ENCODE measurements at places on chromosomes 5 and 9. TPM values are rescaled to one million over a fixed set of nuclear protein-coding genes. Genes with fewer than 3 reads are reported as not detected.

DNA sequence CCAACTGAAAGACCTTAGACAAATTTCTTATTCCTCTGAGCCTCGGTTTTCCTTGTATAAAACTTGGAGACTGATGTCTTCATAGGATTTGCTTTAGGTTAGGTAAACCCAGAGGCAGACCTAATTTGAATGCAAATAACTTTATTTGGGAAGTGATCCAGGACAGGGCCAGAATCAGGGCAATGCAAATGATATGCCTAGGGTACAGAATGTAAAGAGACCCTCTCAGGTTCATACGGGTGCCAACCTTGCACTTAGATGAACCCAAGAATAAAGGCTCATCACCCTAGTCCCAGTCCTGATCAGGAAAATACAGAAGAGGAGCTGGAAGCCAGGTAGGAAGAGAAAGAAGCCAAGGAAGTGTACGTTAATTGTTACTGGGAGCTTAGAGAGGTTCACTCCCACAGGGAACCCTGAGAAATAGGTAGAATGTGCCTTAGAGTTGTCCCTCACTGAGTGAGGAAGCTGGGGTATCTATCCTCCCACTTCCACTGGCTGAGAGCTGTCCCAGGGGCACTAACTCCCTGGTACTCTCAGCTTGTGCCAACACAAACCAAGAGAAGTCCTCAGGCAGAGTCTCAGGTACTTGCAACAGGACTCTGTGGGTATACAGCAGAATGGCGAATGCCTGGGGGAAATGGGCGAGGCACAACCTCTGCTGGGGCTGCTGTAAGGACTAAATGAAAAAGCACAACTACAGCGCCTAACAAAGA lies 3.1 kb upstream of the HK3 start:
- H3K27ac ChIP-seq, result no peak overlapping the region
- peaks cover 22% of the 10 kb centered on the region for H3K36me3 ChIP-seq
- DNase-seq, result no peak
- H3K4me3 ChIP-seq, result no peak overlapping the region
- no peaks in the 10 kb centered on the region for H3K27me3 ChIP-seq

FAM200C gene
- total RNA-seq, result 1.3 TPM

PCDHB16 gene
- total RNA-seq, result not detected

- no peak overlapping the region for H3K4me3 ChIP-seq
- DNase-seq, result no peak
- no peaks in the 10 kb centered on the region for H3K4me1 ChIP-seq
- H3K27ac ChIP-seq, result no peak overlapping the region
- no peaks in the 10 kb centered on the region for H3K27me3 ChIP-seq
- H3K36me3 ChIP-seq, result no peaks in the 10 kb centered on the region
Observed at GRCh38 chr9:121009650-121010049, 40.4 kb downstream of the C5 start.

GRCh38 chr5:164500856-164501255 lies 995.4 kb downstream of the MAT2B start:
- no peak overlapping the region for H3K4me3 ChIP-seq
- no peaks in the 10 kb centered on the region for H3K36me3 ChIP-seq
- H3K4me1 ChIP-seq, result no peaks in the 10 kb centered on the region
- no peak for DNase-seq
- no peaks in the 10 kb centered on the region for H3K27me3 ChIP-seq

BRD9 gene
- total RNA-seq, result 74.9 TPM

- DNase-seq, result no peak
- H3K36me3 ChIP-seq, result no peaks in the 10 kb centered on the region
- H3K4me3 ChIP-seq, result no peak overlapping the region
Observed at GRCh38 chr5:146762830-146763229, 115.7 kb downstream of the PPP2R2B start.

AMACR gene
- total RNA-seq, result 5.8 TPM

CXCL14 gene
- not detected for total RNA-seq

DNA sequence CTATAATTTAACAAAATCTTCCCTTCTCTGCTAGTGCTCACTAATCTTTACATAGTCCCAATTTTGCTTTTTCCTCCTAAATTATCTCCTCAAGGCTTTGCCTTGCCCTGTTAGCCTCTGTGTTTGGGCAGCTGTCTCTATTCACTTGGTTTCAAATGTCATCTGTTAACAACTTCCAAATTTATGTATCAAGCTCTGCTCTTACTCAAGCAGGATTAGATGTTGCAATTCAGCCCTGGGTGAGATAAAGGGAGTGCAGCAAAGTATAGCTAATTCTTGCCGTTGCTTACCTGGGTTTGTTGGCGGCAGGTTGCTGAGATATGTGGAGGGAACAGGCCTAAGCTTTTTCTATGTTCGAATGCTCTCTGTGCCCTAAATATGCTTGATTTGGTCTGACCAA lies 483.8 kb downstream of the DMAC1 start:
- H3K36me3 ChIP-seq, result no peaks in the 10 kb centered on the region
- H3K4me1 ChIP-seq, result no peaks in the 10 kb centered on the region

PRDM9 gene
- total RNA-seq, result not detected

AGTPBP1 gene
- 35.4 TPM for total RNA-seq

GRCh38 chr9:17425384-17425783 lies 153.5 kb upstream of the SH3GL2 start:
- no peak overlapping the region for H3K27ac ChIP-seq
- DNase-seq, result no peak
- no peaks in the 10 kb centered on the region for H3K27me3 ChIP-seq
- no peaks in the 10 kb centered on the region for H3K4me1 ChIP-seq

DNA sequence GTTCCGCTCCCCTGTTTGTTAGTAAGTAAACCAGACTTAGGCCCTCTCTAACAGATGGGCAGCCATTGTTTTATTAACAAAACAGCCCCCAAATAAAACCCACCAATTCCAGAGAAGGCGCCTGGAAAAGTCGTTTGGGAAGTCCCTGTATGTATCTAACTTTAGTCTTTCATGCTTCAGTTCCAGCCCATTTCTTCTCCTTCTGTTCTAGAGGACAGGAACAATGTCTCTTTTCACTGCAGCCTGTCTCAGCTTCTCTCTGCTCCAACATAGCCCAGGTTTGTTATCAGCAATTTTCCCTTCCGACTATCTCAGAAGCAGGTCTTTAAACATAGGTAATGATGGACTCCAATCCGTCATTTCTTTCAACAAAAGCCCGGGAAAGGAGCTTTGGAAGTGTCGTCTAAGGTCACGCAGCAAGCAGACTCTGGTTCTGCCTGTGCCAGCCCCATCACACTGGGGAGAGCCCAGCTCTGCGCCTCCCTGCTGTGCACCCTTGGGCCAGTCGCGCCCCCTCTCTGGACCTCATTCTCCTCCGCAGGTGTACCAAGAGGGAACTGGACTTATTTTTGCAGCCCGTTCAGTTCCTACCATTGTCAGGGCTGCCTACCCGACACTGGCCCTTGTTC lies 9.6 kb upstream of the AKNA start:
- H3K27ac ChIP-seq, result peak overlapping the region; percentile 99
- no peak for DNase-seq
- H3K4me1 ChIP-seq, result peaks cover 49% of the 10 kb centered on the region

GRCh38 chr5:171984748-171985419 lies 21.6 kb downstream of the FBXW11 start:
- peaks cover 64% of the 10 kb centered on the region for H3K4me1 ChIP-seq
- H3K27me3 ChIP-seq, result no peaks in the 10 kb centered on the region
- no peaks in the 10 kb centered on the region for H3K36me3 ChIP-seq
- DNase-seq, result no peak
- peak overlapping the region; percentile 51 for H3K27ac ChIP-seq

IL9 gene
- total RNA-seq, result not detected

GRCh38 chr9:82584349-82584863 lies 478.5 kb downstream of the RASEF start:
- no peak overlapping the region for H3K27ac ChIP-seq
- H3K27me3 ChIP-seq, result no peaks in the 10 kb centered on the region
- no peak for DNase-seq
- no peaks in the 10 kb centered on the region for H3K36me3 ChIP-seq
- H3K4me3 ChIP-seq, result no peak overlapping the region

DNA sequence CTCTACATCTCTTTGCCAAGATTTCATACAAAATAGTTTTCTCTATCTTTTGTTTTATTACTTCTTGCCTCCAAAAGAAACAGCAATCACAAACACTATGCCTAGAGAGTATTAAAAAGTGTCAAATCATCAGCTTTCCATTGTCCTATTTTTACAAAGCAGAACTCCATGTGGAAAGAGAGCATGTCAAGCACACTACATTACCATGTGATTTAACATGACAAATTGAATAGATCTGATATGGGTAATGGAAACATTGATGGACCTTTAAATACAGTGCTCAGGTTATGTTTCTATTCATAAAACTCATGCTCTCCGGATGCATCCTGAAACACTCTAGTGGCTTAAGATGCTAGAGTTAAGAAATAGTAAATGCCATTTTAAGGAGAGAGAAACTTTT lies 791.4 kb upstream of the CTNND2 start:
- no peak for DNase-seq
- H3K27me3 ChIP-seq, result no peaks in the 10 kb centered on the region
- no peaks in the 10 kb centered on the region for H3K4me1 ChIP-seq
- H3K4me3 ChIP-seq, result no peak overlapping the region

DNA sequence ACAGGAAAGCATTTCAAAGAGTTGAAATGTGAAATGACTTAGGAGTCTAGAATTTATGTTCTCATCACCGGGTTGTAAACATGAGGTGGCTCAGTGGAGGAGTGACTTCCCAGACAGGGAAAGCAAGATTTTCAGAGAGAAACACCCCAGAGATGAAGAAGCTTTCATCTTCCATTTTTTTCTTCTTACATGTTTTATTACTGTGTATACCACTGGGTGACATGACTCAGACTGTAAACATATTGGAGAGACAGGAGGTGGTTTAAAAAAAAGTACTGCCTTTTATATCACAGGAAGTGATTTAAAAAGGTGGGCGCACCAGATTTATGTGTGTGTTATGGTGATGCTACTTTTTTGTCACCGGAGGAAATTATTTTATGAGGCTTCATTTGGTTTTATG lies 209.1 kb upstream of the TUT7 start:
- H3K36me3 ChIP-seq, result no peaks in the 10 kb centered on the region
- no peak for DNase-seq
- no peaks in the 10 kb centered on the region for H3K27me3 ChIP-seq
- H3K4me3 ChIP-seq, result no peak overlapping the region

DNA sequence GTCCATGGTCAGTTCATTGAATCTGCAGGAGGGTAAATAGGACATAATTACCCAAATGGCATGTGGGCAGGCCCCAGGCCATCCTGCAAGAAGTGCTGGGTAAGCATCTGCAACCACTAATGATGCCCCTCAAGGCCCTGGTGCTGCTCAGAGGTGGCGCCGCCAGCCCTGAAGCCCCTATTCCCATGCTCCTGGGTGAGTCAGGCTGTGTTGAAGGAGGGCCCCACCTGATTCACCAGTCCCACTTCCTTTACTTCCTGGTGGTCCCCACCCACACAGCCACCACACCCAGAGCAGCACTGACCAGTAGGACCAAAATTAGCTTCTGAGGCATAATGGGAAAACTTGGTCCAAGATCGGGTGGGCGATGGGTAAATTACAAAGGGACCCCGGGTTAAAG lies 120.4 kb upstream of the SPRY4 start:
- DNase-seq, result no peak
- H3K27me3 ChIP-seq, result no peaks in the 10 kb centered on the region
- no peaks in the 10 kb centered on the region for H3K36me3 ChIP-seq
- H3K4me1 ChIP-seq, result no peaks in the 10 kb centered on the region
- H3K4me3 ChIP-seq, result no peak overlapping the region

GRCh38 chr9:125151730-125152129 lies 8.4 kb upstream of the SCAI start:
- H3K36me3 ChIP-seq, result peaks cover 46% of the 10 kb centered on the region
- no peak for DNase-seq
- H3K27me3 ChIP-seq, result no peaks in the 10 kb centered on the region
- no peaks in the 10 kb centered on the region for H3K4me1 ChIP-seq
- no peak overlapping the region for H3K27ac ChIP-seq

GPR150 gene
- total RNA-seq, result 0.27 TPM

GRCh38 chr5:146680846-146681584 lies 165.0 kb upstream of the GPR151 start:
- no peaks in the 10 kb centered on the region for H3K36me3 ChIP-seq
- H3K27me3 ChIP-seq, result no peaks in the 10 kb centered on the region
- DNase-seq, result no peak
- H3K4me1 ChIP-seq, result no peaks in the 10 kb centered on the region
- H3K27ac ChIP-seq, result no peak overlapping the region

All from B cell (primary cell).